ENCODE measurements at places on chromosomes 1 and 21.

DNA sequence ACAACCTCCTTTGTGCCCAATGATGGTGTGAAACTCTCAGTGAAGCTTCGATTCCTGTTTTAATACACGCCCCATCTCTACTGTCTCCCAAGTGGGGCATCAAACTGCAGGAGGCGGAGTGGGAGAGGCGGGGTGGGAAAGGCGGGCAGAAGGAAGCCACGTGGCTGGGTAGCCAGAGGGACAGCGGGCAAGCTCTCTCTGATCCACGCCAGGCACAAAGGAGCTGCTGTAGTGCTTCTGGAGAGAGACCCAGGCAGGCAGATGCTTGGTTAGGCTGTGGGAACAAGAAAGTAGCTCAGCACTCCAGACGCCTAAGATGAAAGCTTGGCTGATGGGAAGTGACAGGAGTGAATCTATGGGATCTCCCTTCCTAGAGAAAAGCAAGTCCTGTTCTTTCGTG, 25.7 kb downstream of the TRIM67 start:
- DNase-seq, result no peak

GRCh38 chr1:204076891-204077290, 4.0 kb downstream of the SOX13 start:
- no peak for DNase-seq

DNA sequence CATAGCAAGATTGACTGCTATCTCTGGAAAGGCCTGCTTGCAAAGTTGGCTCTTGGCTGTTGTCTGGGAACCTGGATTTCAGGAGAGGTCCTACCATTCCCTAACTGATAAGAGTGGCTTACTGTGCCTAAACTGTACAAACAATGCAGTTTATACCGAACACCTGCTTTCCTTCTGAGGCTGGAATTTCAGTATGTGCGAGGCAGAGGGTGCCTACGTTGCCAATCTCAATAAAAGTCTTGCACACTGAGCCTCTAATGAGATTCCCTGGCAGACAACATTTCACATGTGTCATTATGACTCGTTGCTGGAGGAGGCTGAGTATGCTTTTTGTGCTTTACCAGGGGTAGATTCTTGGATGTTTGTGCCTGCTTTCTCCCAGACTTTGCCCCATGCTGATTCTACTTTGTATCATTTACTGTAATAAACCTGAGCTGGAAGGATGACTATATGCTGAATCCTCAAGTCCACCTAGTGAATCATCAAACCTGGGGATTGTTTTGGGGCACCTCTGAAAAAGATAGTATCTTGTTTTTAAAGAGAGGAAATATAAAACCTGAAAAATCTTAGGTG, 58.9 kb upstream of the GNG4 start:
- no peak for DNase-seq

GRCh38 chr1:186605762-186606350, 74.4 kb downstream of the PTGS2 start:
- no peak for DNase-seq

DNA sequence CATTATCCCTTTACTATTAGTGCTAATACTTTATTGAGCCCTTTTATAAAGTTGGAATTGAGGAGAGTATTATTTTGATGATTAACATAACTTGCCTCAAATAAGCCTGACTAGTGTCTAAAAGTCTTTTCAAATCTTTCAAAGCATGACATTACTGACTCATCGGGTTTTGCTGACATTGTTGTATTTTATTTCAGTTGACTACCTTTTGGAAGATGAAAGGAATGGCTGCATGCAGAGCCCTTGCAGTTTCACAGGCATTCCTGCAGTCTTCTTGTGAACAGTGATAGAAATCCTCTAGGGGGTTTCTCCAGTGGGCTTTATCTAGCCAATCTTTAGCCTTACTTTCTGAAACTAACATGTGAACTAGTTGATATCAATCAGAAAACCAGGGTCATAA, 43.0 kb upstream of the TMEM61 start:
- DNase-seq, result no peak

GRCh38 chr1:84020151-84020550, 21.2 kb upstream of the TTLL7 start:
- DNase-seq, result no peak

- DNase-seq, result no peak
These were observed 30.7 kb downstream of the DMBX1 start for GRCh38 chr1:46520063-46520911.

- DNase-seq, result peak; percentile 94
These were observed 46.1 kb upstream of the BACE2 start for GRCh38 chr21:41121785-41122415.

All from ascending aorta (tissue), 2 donors.